ENCODE measurements at places on chromosomes 2 and 18.

- DNase-seq = no peak
Observed at GRCh38 chr2:6906165-6906741, 11.0 kb upstream of the RNF144A start.

DNA sequence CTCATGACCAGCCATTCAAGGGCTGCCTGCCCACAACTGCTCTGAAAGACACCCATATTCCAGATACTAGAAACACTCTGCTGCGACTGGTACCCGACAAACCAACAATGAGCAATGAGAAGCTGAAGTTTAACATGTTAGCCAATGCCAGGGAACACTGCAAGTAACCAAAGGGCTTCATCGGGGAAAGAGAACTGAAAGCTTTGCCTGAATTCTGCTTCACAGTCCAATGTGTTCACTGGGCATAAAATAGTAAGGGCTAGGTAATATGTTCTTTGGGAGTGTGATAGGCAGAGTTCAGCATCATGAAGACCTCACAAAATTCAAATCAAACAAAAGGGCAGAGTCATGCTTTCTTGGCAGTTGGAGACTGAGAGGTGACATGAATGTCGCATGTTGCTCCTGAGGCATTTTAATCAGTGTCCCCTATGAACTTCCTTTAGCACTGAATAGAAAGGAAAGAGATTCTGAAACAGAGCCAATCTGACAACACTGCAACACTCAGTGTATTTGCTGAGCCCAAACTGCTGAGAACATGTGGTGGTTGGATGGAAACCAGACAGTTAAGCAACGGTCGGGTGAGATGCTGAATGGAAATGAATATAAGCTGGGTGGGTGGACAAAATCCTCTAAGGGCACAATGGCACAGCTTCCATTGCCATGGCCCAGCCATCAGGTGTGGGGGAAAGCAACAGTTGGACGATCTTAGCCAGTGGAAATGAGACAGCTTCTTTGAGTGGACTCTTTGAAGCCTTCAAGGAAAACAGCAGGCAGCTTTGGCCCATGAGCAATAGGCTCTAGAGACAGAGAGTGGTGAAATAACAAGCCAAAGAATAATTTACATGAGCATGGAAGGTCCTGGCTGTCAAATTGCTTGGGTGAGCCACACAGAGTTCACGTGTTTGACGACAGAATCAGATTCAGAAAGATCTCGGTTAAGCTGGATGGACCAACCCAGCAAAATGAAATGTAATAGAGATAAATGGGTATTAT is 277.5 kb downstream of the AFF3 start:
- no peak for DNase-seq

GRCh38 chr2:14712111-14712510 is 79.6 kb downstream of the LRATD1 start:
- DNase-seq = no peak

DNA sequence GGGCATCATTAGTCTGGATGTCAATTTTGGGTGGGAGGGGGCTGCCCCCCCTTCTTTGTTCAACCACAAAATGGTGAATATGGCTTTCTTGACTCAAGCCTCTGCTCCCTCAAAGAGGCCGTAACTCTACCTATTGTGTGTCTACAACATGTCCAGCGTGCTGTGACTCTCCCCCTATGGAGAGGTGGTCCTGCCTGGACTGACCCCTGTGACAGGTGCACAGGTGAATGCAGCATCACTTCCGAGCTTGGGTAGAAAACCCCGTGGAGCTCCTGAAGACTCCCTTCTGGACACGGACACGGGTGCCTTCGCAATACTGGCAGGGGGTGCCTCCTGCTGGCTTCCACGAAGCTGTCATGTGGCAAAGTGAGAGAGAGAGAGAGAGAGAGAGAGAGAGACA is 397.8 kb downstream of the GALR1 start:
- no peak for DNase-seq

- no peak for DNase-seq
Observed at GRCh38 chr2:22517141-22517540, 867.8 kb upstream of the KLHL29 start.

GRCh38 chr18:48904091-48904490 is 46.7 kb downstream of the SMAD7 start:
- DNase-seq = no peak

DNA sequence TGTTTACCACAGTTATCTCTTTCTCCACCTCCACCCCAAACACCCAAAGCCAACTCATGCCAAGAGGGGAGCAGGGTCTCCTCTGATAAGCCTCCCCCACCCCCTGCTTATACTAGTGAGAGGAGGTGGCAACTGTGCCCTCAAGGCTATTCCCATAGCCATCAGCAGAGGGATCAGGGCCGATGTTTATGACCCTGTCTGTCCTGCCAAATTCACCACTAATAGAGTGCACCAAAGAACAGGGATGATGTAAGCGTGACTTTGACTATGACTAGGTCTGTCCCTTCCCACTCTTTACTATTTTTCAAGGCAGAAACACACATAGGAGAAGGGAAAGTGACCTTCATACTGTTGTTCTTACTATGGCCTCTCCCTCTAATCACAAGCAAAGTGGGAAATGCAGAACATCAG is 74.6 kb downstream of the CLHC1 start:
- no peak for DNase-seq

DNA sequence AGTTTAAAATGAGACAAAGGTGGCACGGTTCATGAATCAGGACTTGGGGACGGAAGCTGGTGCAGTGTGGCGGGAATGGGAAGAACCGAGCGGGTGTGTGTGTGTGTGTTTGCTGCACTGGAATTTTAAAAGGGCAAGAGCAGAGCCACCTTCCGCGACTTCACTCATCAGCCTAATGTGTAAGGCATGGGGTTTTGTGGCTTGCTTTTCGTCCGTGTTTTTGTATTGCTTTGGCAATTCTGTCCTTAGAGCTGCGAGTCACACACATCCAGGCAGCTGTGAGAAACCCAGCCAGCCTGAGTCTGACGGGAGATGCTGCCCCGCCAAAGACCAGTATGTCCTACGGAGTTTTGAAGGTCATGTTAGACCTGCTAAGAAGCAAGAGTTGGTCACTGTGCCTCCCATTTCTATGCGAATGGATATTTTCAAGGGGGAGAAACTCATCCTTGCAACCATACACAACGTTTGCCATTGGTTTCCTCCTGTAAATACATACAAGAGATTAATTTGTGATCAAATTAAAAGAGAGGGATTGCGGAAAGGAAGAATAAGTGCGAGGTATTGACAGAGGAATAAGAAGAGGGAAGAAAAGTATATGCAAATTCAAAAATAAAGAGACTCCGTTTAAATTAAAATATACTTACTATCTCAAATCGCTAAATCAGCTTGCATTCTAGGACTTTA is 665 bp upstream of the CACNB4 start:
- DNase-seq = no peak

GRCh38 chr18:25453556-25454269 is 101.7 kb upstream of the ZNF521 start:
- no peak for DNase-seq

- DNase-seq = no peak
Observed at GRCh38 chr2:72332720-72333119, 185.1 kb upstream of the CYP26B1 start.

- DNase-seq = no peak
Observed at GRCh38 chr2:129930451-129930850, 49.0 kb upstream of the RAB6C start.

DNA sequence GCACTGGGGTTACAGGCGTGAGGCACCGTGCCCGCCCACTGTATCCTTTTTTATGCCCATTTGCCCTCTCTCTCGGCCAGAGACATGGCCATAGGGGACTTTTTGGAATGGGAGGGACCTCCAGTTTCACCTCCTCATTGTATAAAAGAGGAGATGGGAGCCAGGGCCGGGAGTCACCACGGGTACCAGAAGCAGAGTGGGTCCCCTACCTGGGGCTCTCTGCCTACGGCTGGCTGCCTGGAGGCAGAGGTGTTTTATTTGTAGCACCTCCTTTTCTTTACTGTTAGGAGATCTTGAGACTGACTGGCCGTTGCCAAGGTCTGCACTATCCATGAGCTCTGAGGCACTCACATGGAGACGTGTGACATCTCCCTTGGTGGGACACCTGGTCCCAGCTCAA is 162.8 kb downstream of the LDLRAD4 start:
- DNase-seq = no peak

GRCh38 chr18:49400398-49401072 is 59.9 kb downstream of the DYM start:
- no peak for DNase-seq
